ENCODE measurements at places on chromosomes 3 and 15.
A peak's percentile ranks its signal among the peaks of the same experiment; 100 is the strongest.

GRCh38 chr15:38362355-38362754 is 91.6 kb upstream of the FAM98B start:
- ATAC-seq, result no peak

DNA sequence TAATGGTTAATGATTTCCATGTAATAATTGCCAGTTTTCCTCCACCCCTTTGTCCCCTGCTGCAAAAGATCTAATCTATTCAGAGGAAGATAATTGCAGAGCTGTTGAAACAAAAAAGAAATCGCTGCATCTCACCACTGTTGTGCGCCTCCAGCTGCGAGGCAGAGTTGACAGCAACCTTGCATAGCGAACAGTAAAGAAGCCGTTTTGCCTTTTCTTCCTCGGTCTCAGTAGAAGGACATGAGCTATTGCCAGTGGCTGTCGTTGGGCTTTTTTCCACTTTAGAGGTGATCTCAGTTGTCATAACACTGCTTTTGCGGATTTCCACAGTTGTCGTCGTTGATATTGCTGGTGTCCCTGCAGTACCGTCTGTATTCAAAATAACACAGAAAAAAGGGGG is 314.2 kb downstream of the ZNF385D start:
- no peak for ATAC-seq

- ATAC-seq, result peak; percentile 53
Measured at GRCh38 chr3:195907934-195908693, at the start of gene TNK2. TNK2 (minus strand) TSS chr3:195908551; CDS start chr3:195888588, 19,963 bp downstream.

DNA sequence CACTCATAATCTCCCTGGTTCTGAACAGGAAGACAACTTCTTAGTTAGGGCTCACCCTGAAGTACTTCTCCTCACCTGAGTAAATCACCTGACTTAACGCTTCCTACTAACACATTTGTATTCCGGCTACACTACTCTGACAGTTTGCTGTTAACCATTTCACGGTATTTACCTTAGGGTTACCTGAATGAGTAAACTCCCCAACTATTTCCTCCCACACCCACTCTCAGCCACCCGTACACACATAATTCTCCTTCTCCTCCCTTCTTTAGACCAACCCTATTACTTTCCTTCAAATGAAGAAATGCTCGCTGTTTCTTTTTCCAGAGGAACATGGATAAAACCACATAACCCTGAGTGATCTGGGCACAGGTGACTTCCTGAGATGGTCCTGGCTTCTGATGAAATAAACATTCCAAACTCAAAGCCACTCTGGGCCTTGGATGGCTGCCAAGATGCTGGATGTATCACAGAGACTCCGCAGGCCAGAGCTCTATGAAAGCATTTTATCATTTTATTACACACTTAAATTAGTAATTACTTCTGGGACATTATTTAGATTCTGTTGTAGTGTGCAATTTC is 183.6 kb upstream of the ATP11B start:
- ATAC-seq, result peak; percentile 100

DNA sequence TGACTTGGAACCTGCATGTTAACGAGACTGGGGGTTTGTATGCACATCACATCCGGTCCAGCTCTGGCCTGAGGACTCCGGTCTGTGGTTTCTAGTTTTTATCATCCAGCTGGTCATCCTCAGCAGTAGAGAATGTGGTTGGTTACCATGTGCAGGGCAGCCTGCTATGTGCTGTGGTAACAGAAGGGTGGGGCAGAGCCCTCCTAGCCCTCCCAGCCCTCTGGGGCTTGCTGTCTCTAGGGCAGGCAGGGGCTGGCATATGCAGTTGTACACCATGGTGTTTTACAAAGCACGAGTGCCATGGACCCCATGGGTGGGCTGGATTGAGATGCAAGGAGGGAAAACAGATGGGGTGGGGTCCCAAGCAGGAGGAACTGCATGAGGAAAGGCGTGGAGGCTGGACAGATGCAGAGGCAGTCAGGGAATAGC is 70.2 kb downstream of the APBA2 start:
- no peak for ATAC-seq

DNA sequence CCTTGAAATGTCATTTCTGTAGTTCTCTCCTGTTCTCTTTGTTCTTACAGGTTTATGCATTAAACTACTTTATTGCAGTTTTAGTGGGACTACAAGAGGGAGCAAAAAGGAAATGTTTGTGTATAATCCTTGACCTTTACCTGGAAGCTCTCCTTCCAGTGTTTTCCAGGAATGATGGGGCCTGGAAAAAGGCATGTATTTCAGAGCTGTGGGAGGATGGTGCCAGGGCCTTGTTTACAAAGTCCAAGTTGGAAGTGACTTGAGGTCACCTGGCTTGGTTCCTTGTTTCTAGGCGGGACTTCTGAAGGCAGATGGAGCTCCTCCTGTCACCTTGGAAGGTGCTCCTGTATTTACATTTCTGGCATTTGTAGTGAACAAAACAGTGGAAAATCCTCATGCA is 15.1 kb downstream of the ACVR2B start:
- no peak for ATAC-seq

- ATAC-seq, result no peak
Measured at GRCh38 chr3:197023241-197023997, 6.2 kb downstream of the MELTF start.

DNA sequence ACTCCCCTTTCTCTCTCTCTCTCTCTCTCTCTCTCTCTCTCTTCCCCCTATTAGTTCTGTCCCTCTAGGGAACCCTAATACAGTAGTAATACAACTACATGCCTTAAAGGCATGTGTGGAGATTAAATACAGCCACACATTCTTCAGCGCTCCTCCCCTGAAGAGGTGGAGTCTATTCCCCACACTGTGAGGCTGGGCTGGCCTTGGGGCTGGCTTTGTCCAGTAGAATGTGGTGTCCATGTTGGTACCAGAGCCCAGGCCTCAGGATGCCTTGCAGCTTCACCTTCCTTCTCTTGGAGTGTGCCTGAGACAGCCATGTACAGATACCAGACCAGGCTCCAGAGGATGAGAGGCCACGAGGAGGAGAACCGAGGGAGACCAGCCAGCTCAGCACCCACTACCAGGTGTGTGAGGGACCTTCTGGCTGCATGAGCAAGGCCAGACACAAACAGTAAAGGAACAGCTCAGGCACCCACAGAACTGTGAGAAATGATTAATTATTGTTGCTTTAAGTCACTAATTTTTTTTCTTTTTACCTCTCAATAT is 10.7 kb downstream of the SLC6A20 start:
- ATAC-seq, result no peak

DNA sequence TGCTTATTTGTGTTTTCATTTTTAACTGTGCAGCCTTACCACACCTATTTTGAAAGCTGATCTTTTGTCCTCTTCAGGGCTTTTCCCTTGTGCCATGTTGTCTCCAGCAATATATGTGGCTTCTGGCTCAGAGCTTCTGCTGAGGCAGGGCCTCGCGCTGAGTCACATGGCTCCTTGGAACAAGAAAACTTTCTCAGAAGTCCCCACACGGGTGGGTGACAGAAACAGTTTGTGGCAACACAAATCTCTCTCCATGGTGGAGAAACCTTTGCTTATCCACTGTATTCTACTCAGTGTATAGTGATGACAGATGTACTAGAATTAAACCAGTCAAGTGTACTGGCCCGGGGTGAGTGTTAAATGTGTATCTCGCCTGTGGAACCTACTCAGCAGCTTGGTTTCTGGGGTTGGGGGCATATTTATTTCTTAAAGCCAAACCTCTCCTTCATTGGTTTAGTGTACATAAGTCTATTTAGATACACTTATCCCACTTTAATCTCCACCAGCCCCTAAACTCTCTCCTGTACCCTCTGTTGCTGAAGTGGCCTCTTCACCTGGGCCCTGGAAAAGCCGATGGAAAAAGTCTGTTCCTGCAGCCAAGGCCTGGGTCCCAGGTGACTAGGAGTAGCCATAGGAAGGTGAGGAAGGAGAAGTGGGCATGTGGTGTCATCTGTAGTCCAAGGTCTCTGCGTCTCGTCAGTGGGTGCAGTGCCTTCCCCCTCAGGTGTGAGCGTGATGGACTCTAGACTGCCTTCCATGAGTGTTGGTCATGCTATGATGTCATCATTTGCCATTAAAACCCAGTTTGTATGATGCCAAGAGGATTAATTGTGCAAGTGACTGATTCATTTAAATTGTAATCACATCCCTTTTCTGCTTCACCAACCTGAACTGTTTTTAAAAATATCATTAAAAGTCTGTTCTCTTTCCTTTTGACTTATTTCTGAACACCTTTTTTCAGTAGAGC is 3.2 kb upstream of the FBXL22 start:
- ATAC-seq, result peak; percentile 12

GRCh38 chr3:178807694-178808093 is 263.9 kb downstream of the ZMAT3 start:
- ATAC-seq, result no peak

DNA sequence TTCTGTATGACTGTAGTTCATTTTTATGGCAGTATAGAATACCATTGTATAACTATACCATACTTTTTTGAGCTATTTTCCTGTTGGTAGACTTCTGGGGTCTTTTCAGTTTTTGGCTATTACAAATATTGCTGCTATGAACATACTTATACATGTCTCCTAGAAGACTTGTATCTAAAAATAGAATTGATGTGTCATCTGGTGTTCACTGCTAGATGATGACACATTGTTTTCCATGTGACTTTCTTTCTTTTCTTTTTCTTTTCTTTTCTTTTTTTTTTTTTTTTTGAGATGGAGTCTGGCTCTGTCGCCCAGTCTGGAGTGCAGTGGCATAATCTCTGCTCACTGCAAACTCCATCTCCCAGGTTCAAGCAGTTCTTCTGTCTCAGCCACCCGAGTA is 69.8 kb downstream of the SH3GL3 start:
- ATAC-seq, result no peak

DNA sequence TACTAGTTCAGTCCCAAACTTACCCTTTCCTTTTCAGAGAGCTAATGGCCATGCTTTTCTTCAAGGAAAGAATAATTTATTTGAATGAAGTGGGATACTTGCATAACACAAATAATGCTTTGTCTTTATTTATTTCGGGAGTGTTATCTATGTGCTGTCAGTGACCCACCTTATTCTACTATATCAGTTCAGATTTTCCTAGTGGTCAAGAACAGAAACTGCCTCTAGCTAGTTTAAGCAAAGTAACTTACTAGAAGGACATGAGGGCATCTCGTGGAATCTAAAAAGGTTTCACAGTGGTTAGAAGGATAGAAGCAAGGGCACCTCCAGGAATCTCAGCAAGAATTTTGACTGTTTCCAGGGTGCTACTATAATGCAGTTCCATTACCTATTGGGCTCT is 3.8 kb upstream of the TIMMDC1 start:
- no peak for ATAC-seq

- ATAC-seq, result peak; percentile 83
Measured at GRCh38 chr3:124995460-124995994, 60.3 kb downstream of the HEG1 start.

GRCh38 chr3:45226206-45226915 is at the start of gene TMEM158:
TMEM158 (minus strand) TSS chr3:45226287; CDS start chr3:45226027, 260 bp downstream.
- peak; percentile 90 for ATAC-seq

- no peak for ATAC-seq
Measured at GRCh38 chr3:177381070-177381469, 183.8 kb upstream of the TBL1XR1 start.

DNA sequence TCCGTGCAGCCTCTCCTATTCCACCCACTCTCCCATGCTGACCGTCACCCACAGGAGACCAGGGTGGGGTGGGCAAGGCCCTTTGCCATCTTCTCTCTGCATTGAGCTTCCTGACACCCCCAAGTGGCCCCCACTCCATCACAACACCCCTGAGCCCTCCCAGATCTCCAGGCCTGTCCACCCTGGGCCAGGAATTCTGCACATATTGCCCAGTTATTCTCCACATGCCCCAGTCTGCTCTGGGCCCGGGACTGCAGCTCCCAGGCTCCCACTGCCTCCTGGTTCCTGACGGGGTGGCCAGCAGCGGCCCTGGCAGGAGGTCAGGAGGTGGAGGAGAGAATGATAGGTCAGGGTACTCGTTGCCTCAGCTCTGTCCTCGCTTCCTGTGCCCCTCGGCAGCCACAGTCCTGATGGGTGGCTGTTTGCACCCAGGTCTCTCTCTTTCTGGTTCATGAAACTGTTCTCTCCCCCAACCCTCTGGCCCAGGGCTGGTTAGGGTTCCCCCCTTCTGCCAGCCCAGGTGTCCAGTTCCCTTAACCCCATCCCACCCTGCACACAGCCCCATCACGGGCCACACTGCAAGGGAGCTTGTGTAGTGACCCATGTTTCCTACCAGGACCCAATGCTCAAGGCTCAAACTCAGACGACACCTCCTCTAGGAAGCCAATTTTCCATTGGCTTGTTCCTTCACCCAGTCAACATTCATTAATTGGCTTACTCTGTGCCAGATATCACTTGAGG is 47.3 kb downstream of the IQSEC1 start:
- no peak for ATAC-seq

- ATAC-seq, result peak; percentile 80
Measured at GRCh38 chr15:41115652-41116115, 396 bp downstream of the INO80 start.
